ENCODE measurements at places on chromosomes 11 and 22.

DNA sequence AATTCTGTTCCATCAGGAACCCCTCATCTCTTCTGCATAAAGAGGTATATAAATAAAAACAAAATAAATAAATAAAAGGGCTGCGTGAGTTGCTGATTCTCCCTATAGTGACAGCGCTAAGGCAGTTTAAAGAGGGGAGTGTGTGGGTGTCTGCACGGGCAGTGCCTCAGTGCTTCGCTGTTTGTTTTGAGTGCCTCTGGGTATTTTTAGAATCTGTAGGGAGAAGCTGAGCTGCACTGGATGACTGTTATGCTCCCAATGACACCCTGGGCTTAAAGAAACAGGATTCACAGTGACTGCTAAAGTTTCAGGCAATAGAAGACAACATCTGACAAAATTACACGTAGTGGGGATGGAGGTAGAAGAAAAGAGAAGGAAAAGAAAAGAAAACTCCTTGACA, 38.8 kb downstream of the SLC1A2 start:
- DNase-seq = no peak

DNA sequence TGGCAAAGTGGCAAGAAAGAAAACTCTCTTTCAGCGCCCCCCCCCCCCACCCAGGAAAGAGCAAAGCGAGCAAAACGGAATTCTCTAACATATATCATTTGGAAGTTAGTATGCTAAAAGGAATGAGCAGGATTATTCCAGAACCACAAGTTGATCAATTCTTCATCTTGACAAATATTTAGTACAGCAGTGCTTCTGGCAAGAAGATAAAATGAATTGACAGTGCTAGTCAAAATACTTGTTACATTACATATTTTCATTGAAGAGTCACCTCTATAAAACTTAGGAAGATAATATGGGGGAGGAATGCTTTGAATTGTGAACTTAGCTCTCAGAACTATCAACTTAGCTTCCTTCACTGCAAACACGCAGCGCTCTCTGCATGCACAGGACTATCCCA, 377.4 kb downstream of the DYNC2H1 start:
- no peak for DNase-seq

- no peak for DNase-seq
These were observed 166.4 kb downstream of the CASP12 start for GRCh38 chr11:104731890-104732289.

DNA sequence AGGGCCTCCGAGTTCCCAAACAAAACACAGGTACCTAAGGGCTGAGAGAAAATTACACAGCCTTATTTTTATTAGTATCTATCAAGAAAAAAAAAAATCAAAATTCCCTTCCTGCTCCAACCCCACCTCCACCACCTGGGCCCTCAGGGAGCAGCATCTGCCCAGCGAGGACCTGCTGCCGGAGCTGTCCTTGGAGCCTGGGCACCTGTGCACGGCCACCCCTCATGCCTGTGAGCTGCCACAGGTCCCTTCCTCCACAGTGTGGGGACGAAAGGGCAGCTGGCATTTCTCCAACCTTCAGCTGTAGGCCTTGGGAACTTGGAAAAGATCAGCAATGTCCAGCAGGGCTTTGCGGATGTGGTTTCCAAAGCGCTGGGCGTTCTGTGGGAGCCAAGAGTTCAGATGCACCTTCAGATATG, 6.3 kb upstream of the SYCE3 start:
- DNase-seq = no peak

DNA sequence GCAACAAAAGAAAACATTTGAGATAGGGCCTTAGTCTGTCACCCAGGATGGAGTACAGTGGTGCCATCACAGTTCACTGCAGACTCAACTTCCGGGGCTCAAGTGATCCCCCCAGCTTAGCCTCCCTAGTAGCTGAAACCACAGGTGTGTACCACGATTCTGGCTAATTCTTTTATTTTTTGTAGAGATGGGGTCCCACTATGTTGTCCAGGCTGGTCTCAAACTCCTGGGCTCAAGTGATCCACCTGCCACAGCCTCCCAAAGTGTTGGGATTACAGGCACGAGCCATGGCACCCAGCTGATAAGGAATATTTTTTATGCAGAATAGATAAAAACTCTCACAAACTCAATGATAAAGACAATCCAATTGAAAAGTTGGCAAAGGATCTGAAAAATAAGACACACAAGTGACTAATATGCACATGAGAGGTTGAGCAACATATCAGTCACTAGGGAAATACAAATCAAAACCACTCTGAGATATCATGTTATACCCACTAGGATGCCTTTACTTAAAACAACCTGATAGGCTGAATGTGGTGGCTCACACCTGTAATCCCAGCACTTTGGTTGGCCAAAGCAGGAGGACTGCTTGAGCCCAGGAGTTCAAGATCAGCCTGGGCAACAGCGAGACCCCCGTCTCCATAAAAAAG, 33.9 kb upstream of the CLTCL1 start:
- DNase-seq = no peak

GRCh38 chr22:28911304-28911690, 27.9 kb downstream of the ZNRF3 start:
- DNase-seq = no peak

DNA sequence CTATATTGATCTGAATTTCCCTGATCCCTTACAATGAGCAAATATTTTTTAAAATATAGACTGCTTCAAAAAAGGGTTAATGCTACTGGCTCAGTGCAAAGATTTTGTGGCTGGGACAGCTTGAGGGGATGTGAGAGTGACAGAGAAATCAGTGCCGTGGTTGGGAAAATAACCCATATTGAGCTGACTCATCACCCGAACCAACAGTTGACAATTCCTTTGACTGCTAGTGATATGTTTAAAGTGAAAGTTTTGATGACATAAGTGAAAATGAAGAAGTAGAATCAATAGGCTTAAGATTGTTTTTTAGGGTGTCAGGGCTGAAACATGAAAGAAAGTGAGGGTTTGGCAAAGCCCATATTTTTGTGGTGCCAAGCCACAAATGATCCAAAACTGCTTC, 257.1 kb upstream of the TENM4 start:
- no peak for DNase-seq

DNA sequence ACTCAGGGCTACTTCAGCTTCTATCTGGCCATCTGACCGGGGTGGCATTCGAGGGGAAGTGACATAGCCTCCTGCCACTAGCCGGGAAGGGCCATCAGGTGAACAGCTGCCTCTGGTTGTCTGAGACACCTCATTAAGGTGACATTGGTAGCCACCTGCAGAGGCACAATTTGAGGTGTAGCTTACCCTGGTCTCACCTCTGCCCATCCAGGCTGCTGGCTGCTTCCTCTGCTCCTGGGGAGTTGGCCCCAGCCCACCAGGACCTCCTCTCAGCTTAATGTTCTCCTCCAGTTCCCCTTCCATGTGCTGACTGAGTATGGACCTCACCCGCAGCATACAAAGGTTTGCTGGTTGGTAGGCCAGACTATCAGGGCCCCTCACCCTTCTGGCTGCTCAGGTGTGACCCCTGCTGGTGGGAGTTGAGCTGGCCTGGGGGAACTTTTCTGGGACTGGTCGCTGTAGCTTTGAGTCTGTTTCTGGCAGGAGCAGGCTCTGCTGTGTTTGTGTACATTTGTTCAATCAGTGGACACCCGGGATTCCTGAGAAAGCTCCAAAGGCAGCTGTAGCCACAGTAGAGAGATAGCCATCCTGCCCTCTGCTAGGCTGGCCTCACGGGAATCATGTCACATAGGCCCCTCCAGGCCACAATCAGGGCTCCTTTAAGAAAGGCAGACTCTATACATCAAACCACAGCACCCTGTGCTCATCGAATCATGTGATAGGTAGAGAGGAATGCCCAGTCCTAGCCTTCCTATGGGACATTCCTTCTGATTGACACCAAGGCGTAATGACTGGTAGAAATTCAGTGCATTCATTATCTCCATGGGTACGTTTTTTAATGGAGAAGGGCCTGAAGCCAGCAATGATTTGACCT, 295.1 kb upstream of the PLET1 start:
- no peak for DNase-seq

DNA sequence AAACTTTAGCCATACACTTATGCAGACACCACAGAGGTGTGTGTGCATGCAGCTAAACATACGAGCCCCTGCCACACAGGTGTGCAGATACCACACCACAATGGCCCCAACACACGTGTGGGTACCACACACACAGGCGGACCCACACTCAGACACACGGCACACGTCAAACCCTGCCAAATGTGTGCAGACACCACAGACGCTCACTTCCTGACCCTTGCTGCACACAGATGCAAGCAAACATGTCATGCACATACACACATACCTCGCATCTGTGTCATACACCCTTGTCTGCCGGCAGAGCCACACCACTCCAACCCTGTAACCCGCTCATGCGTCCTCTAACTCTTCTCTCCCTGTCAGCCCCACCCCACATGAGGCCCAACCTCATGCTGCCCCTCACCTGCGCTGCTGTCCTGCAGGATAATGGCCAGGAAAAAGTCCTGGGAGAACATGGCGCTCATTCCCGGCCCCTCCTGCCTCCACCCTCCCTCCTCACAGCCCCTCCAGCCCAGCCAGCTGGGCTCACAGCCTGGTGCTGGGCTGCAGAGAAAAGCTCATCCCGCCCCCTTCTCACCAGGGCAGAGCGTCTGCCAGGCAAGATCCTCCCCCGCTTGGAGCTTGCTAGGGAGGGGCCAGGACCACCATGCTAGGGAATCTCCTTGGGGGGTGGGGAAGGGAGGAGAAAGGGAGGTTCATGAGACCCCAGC, 14.2 kb downstream of the SMPD1 start:
- DNase-seq = no peak

- no peak for DNase-seq
These were observed 43.8 kb downstream of the INSC start for GRCh38 chr11:15158351-15159015.

DNA sequence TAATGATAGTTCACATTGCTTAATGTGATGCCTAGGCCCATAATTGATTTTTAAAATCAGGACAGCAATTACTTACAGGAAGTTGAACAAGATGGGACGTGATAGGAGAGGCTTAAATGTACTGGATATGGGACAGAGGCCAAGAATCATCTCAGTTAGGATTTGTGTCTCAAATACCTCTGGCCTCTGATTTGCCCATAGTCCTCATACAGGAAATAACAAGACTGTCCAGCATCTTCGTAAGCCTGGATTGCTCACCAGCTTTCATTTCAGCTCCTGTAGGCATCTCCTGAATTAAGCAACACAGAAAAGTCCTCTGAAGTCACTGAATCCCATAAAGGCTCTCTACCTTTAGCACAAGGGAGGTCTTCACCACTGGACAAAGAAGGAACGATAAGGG, at the start of gene MRGPRX3:
Gene MRGPRX3 (plus strand): TSS at position 231 of the 400 bp plus-strand sequence. CDS start 4,632 bp downstream, outside the sequence.
- DNase-seq = no peak

GRCh38 chr22:36901411-36902142, 11.9 kb upstream of the CSF2RB start:
- DNase-seq = no peak

GRCh38 chr22:27405672-27406388, 395.7 kb downstream of the MN1 start:
- no peak for DNase-seq

DNA sequence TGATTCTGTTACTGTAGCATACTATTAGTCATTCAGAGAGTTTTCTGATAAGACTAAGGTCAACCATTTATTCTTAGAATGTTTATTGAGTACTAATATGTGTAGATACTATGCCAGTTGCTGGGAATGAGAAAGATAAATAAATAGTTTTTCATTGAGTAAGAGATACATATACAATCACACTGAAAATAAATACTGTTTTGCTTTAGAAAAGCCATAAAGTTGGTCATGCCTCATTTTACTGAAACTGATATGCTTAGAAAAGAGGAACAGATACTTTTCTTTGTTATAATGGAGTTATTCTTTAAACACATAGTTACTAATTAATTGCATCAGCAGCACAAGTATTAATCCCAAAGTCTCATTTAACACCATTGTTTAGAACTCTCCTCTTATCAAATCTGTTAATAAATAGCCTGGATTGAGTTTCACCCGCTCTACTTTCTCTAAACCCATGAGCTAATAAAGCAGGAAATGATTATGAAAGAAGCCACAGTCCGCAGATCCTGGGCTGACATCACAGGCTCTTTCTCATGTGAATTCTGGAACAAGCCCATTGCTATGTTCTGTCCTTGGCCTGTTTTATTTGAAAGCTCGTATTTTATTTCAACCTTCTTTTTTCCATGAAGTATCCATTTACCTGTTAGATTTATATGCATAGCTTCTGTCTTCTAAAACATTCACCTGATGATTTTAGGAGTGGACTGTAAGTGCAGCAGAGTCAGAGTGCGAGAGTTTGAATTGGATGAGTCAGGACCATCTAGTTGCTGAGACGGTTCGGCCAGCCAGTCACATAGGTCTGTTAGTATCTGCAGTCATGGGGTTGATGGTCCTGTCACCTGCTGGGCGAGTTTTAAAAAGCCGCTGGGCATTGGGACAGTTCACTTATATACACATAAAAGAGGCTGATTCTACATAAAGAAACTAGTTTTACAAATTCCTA, 35.5 kb downstream of the PIWIL4 start:
- no peak for DNase-seq

DNA sequence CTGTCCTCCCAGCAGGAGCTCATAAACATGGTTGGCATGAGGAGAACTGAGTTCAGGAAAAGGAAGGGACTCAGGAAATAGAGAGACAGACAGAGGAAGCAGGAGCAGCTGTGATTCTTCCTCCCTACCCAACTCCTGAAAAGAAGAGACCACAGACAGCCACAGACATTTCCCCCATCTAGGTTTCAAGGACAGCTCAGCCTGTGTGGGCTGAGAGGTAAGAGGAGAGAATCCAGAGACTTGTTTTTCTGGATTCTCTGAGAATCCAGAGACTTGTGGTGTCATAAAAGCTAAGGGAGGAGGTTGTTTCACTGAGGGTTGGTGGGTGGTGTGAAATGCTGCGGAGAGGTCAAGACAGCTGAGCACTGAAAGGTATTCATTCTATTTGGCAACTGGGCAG, 19.0 kb upstream of the STK33 start:
- DNase-seq = no peak

DNA sequence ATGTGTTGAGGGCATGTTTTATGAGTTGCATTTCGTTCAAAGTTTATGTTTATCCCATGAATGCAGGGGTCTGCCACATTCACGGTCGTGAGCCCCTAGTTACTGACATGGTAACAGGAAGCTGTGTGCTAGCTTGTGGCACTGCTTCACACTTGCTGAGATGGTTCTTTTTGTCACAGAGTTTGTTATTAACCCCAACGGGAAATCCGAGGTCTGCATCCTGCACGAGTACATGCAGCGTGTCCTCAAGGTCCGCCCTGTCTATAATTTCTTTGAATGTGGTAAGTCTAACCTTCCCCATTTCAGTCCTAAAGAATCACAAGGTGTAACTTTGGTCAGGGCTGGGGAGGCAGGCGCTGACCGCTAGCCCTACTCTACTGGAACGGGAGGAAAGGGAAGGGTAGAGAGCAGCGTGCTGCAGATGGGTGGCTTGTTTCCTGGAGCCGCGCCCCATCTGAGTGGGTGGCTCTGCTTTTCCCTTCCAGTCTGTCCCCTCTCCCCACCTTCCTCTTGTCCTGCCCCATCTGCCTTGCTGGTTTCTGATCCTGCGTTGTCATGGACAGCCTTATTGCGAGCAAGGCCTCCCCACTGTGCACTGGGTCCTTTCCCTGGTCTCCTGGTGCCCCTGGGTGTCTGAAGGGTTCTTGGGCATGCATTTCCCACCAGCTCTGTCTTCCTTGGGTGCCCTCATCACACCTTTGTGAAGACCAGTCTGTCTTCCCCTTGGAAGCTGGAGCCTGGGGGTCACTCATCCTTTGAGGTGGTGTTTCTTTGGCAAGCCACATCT, 11.8 kb downstream of the DGCR8 start:
- DNase-seq = no peak
